ENCODE measurements at places on chromosomes 11 and 22.

- peak; percentile 83 for DNase-seq
Measured at GRCh38 chr11:122101625-122102291, 14.3 kb downstream of the BLID start.

- no peak for DNase-seq
Measured at GRCh38 chr11:64989416-64989815, 7.4 kb downstream of the BATF2 start.

DNA sequence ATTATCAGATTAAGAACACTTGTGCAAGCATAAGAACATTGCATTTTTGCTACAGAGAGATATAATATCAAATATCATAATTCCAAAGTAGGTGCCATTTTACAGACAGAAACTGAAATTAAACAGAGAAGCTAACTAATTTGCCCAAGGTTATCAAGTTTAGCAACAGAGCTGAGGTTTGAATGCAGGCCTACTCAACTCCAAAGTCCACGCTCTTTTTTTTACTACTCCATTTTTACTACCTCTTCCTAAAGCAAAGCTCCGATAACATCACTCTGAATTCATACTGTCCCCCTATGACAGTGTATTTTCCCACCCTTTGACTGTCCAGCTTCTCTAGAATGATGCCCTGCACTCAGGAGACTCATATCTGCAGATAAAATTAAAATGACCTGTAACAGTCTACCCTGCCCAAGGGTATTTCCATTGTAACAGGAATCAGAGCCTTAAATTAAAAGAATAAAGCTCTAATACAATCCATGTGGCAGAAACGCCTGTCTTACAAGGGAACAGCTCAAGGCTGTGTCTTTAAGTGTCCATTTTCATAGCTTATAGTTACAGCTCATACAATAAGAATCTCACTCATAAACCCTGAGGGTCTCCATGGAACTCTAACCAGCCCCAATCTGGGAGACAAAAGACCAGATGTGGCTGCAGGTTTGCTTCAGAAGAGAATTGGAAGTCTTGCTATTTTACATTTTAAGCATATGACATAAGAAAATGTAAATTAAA is 36.8 kb downstream of the ALG9 start:
- no peak for DNase-seq

DNA sequence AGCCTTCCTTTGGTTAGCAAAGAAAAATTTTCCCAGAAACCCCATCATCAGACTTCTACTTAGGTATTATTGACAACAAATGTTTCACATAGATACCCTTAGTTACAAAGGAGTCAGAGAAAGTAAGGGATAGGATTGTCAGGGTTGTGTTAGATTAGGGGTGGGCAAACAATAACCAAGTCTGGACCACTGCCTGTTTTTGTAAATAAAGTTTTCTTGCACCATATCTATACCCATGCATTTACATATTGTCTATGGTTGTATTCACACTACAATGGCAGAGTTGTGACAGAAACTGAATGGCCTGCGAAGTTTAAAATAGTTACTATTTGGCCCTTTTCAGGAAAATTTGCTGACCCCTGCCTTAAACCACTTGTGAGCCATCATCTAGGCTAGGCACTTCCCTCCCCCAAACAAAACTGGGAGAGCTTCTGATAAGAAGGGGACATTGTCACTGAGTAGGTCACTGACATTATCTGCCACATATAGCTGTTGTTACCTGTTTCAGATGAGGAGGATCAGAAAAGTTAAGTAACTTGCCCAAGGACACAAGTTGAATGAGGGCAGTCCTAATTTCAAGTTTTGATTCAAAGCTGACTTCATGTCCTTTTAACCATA is 40.7 kb upstream of the TMEM135 start:
- DNase-seq, result no peak

DNA sequence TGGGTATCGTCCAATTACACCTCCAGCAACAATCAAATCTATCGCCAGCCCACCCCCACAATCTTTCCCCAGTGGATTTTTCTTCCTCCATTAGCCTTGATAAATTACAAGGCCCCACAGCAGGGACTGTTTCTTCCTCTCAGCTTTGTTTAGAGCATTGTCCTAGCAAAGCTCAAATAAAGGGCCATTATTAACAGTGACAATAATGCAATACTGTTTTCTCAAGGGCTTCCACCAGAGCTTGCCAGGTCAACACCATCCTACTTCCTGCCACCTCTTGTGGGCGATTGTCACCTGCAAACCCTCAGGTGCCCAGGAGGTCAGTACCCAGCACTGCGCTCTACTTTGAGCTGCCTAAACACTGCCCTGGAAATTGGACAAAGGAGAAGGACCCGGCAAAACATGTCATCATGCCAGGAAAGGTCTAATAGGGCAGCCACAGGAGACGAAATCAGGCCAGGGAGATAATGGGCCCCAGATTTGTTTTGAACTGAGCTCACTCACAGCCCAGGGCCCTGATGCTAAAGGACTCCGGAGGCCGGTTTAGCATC is 95.2 kb downstream of the ABTB2 start:
- DNase-seq, result no peak

- DNase-seq, result peak; percentile 62
Measured at GRCh38 chr11:100908746-100909145, 220.9 kb downstream of the PGR start.

GRCh38 chr22:50548040-50548920 is 2.6 kb downstream of the KLHDC7B start:
- DNase-seq, result no peak

GRCh38 chr22:33327348-33327860 is 269.2 kb upstream of the SYN3 start:
- no peak for DNase-seq

- DNase-seq, result peak; percentile 60
Measured at GRCh38 chr11:94814272-94814976, 46.3 kb downstream of the AMOTL1 start.

DNA sequence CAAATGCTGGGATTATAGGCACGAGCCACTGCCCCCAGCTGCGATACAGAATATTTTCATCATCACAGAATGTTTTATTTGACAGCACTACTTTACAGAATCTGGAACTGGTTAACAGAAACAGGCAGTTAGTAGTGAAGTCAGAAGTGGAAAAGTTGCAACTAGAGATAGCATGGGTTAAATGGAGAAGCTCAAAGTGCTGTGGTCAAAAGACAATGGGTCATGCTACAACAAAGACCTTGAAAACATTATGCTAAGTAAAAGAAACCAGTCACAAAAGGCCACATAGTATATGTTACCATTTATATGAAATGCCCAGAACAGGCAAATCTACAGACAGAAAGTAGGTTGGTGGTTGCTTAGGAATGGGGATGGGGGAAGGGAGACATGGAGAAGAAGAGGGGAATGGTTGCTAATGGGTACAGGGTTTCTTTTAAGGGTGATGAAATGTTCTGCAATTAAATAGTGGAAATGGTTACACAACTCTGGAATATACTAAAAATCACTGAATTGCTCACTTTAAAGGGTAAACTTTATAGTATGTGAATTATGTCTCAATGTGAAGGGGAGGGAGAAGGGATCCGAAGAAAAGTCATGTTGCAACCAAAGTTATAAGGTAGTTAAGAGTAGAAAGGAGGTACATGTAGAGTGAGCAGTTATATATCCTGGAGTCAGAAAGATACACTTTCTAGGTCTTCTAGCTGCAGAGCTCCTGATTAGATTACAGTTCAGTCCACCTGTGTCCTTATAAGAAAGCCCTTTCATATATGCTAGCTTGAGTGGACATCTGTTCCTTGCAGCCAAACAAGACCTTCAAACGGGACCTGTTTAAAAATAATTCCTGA is 46.3 kb upstream of the RAPSN start:
- peak; percentile 67 for DNase-seq

- no peak for DNase-seq
Measured at GRCh38 chr11:114623720-114624119, 28.1 kb upstream of the NXPE4 start.

DNA sequence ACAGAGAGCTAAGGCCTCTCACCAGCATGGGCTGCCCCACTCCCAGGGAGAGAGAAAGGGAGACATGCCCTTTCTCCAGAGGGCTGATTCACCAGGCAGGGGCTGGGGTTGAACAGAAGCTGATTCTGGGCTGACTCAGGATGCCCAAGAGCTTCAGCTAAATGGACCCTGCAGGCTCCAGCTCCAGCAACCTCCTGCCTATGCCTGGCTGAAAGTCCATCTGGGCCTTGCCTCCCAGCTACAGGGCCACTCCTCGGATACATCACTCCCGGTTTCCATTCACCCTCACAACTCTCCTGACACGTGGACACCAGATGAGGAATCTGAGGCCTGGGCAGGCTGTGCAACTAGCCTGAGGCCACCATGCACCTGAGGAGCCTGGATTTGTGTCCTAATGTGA is 215.5 kb downstream of the BUD13 start:
- no peak for DNase-seq

DNA sequence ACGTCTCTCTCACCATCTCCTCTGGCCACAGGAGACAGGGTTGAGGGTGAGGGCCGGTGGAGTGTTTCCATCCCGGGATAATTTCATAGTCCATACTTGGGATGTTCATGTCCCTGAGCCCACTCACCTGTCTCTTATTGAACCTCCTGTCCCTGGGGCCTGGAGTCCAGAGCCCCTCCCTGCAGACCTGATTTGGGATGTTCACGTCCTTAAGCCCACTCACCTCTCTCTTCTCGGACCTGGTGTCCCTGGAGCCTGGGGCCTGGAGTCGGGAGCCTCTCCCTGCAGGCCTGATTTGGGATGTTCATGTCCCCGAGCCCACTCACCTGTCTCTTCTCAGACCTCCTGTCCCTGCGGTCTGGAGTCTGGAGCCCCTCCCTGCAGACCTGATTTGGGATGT is 868.2 kb downstream of the BRD1 start:
- DNase-seq, result no peak

- DNase-seq, result no peak
Measured at GRCh38 chr11:134785660-134786284, 373.7 kb upstream of the B3GAT1 start.

- peak; percentile 36 for DNase-seq
Measured at GRCh38 chr11:2987881-2988861, 4.0 kb downstream of the NAP1L4 start.

DNA sequence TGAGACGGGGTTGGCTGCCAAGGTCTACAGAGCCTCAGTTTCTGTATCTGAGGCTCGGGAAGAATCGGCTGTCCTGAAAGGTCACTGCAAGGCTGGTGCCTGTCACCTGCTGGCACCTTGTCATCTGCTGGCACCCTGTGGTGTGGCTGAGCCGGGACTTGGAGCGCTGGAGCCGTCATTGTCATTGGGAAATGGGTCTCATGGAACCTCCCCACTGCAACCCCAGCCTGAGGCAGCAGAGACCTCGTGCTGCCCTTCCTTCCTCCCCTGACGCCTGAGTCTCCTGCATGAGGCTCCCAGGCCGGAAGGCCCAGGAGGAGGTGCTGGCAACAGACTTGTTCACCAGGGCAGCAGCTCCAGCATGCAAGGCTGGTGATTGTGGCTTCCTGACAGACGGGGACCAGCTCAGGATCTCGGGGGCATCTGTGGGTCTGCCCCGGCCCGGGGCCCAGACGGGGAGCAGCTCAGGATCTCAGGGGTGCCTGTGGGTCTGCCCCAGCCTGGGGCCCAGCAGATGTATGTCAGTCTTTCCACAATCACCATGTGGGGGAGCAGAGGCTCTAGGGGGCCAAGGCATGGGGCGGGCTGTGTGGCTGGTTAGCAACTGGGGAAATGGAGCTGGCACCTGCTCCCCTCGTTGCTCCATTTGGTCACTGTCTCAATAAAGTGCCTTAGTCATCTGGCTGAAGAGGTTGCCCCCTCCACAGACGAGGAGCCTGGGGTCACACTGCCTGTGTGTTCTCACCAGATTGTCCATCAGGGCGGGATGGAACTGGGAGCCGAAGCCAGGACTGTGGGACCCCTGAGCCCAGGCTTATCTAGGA is 668.7 kb downstream of the BRD1 start:
- no peak for DNase-seq

DNA sequence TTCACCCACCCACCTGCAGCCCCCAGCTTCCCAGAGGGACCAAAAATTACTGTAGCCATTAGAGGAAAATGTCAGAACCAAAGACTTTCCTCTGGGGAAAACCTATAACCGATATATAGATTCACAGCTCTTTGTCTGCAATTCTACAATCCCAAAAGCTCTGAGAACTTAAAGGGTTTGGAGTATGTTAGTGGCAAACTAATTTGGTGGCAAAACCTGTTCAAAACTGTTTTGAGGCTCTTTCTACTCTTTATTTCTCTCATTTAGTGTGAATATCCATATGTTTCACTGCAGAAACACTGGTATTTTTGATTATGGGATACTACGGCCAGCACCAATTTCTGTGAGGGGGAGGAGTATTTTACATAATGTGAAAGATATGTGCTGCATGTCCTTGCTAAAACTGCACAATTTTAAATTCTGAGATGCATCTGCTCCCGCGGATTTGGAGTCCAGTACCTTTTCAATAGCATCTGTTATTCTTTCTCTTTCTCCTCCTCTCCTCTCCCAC is 87.5 kb upstream of the MTNR1B start:
- DNase-seq, result no peak

DNA sequence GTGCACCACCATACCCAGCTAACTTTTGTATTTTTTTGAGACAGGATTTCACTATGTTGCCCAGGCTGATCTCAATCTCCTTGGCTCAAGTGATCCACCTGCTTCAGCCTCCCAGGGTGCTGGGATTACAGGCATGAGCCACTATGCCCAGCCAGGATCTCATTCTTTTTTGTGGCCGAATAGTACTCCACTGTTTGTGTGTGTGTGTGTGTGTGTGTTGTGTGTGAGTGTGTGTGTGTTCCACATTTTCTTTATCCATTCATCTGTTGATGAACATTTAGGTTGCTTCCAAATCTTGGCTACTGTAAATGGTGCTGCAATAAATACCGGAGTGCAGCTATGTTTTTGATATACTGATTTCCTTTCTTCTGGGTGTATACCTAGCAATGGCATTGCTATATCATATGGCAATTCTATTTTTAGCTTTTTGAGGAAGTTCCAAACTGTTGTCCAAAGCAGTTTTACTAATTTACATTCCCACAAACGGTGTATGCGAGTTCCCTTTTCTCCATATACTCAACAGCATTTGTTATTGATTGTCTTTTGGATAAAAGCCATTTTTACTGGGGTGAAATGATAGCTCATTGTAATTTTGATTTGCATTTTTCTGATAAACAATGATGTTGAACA is 105.4 kb downstream of the TTC28 start:
- DNase-seq, result no peak

GRCh38 chr22:47173535-47174021 is 411.1 kb downstream of the TBC1D22A start:
- no peak for DNase-seq

DNA sequence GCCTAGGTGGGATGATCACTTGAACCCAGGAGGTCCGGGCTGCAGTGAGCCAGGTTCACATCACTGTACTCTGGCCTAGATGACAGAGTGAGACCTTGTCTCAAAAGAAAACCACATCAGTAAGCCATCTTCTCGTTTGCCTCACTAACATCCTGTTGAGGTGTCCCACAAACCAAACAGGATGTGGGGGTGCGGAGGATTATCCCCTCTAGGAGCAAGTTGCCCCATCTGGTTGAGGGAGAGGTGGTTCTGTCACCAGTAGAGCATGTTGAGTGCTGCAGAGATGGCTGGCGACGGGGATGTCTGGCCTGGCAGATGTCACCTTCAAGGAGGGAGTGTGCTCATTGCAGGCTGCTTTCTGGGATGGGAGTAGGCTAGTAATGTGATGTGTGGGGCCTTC is 72.4 kb downstream of the ZNRF3 start:
- peak; percentile 62 for DNase-seq

- DNase-seq, result peak; percentile 65
Measured at GRCh38 chr11:27319072-27319471, 43.9 kb downstream of the CCDC34 start.

- peak; percentile 74 for DNase-seq
Measured at GRCh38 chr22:25668437-25668836, 73.6 kb upstream of the MYO18B start.

GRCh38 chr11:95154514-95154913 is 64.9 kb downstream of the ENDOD1 start:
- peak; percentile 36 for DNase-seq
